Mucosa of gallbladder (tissue), 1 donor: ENCODE measurements at places on chromosomes 6 and 20.

GRCh38 chr6:12185081-12185673 is 105.0 kb upstream of the EDN1 start:
- DNase-seq, result no peak

DNA sequence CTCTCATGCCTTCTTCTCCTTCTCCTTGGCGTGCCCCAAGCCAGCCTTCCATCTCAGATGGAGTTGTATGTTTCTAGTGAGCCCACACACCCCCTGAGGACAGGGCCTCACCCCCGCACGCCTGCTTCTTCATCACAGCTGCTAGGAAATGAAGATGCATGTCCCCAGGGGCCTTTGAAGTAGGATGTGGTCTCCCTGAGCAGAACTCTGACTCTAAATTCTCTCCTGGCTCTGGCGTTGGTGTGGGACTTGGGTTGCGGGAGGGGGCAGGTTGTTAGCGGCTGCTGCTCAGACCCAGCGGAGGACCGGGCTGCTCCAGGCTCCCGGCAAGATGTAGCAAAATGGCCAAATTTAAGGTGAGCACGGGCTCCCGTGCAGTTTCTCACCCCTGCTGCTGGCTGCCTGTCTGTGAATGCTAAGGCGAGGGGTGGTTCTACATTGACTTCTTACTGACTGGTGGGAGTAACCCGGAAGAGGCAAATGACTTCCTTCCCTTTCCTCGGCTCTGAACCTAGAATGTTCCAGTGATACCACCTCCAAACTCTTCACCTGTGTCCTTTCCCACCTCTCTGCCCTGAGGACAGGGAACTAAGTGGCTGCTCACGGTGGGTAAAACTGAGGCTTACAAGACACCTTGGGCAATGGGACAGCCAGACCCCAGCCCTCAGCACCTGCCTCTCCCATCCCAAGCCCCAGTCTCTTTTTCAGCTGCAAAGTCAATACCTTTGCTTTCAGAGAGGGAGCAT is 8.8 kb downstream of the SYNJ2 start:
- no peak for DNase-seq

- no peak for DNase-seq
These were observed 22.8 kb upstream of the GCLC start for GRCh38 chr6:53567701-53568100.

DNA sequence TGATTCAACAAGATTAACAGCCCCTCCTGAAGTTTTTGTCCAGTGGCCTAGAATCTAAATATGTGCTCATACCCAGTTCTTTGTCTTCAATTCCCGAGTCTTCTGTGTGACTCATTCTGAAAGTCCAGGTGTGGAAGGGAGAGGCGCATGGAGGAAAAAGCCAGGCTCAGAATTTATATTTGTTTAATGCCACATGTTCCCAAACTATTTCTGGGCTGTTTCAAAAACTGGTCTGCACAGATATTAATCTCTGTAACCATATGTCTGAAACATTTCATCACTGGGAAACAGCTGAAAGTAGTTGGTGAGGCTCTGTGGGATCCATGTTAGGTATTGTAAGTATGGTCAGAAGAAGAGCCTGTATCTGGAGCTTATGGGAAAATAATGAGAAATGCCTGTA is 266.0 kb downstream of the PAX1 start:
- no peak for DNase-seq

DNA sequence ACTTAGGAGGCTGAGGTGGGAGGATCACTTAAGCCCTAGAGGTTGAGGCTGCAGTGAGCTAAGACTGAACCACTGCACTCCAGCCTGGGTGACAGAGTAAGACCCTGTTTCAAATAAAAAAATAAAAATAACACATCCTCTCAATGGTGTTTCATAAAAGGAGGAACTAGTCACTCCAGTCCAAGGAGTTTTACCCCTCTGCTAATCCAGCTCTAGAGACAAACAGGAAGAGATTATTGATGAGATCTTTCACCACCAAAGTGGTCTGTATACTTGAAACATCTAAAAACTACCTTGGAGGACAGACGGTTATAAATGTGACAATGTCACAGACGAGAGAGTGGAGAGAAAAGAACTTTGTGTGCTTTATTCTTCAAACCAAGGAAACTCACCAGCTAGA is 58.2 kb downstream of the PIGU start:
- no peak for DNase-seq

GRCh38 chr6:14365393-14365792 is 247.8 kb downstream of the CD83 start:
- DNase-seq, result no peak

DNA sequence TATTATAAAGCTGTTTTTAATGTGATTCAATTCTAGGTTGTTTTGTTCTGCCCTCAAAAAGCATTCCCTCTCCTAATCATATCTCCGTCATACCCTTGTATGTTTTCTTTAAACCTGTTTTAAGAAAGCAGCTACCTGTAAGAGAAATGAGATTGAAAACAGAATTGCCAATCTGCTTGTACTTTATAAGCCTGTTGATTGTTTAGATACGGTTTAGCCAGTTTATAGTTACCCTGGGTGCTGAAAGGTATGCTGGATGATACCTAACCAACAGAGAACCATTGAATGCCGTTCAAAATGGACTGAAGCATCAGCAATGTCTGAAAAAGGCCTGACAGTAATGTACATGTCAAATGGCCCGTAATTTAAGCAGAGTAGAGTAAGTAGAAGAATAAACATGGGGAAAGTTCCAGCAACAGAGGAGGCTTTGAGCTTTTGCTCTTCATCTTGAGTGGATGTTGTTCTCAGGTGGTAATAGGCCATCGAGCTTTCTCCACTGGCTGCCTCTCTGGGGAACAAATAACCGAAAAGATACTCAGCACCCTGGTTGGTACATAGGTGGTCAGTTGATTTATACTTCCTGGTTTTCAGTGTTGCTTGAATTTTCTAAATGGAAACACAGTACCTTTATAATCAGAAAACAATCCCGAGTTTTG is 27.5 kb downstream of the PTPN1 start:
- DNase-seq, result no peak

DNA sequence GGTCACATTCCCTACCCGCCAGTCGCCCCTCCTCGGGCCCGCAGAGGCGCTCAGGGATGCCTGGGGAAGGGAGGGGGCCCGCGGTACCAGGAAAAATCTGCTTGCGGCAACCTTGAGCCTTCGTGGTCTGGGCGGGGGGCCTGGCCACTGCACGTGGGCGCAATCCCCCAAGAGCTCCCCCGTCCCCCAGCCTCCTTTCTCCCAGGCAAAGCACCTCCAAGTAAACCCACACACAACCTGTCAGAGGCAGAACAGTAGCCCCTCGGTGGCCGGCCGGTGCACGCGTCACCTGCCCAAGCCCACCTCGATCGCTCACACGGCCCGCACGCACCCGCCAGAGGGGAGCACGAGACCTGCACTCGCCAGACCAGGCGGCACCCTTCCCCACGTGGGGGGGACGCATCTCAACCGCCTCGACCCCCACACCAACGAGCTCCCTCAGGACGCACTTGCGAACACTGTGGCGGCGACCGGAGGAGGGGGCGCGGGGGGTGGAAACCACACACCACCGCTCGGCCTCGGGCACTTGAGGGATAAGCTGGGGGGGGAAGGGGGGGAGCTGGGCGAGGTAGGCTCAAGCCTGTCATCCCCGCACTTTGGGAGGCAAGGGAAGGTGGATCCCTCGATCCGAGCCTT is 1955.7 kb upstream of the DEFB115 start:
- DNase-seq, result no peak

DNA sequence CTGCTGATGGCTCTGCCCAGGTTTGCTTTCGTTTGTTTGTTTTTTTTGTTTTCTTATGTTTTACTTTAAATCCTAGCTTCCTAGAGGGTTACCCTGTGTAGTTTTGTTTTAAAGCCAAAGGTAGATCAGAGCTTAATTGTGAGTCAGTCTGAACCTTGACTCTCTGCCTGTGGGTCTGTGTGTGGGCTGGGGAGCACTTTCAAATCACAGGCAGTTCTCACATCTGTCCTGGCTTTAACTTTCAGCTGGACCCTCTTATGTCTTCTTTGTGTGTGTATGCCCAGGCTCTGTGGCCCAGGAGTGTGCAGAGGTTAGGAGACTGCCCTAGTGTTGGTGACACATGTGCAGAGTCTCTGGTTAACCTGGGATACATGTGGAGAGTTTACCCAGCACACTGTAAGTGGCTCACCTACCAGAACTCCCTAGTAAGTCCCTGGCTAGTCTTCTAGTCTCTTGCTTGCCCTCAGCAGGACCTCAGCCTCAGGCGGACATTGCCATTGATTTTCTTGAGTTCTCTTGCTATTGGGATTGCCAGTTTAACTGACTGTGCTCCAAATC is 19.0 kb downstream of the HIVEP1 start:
- DNase-seq, result no peak

DNA sequence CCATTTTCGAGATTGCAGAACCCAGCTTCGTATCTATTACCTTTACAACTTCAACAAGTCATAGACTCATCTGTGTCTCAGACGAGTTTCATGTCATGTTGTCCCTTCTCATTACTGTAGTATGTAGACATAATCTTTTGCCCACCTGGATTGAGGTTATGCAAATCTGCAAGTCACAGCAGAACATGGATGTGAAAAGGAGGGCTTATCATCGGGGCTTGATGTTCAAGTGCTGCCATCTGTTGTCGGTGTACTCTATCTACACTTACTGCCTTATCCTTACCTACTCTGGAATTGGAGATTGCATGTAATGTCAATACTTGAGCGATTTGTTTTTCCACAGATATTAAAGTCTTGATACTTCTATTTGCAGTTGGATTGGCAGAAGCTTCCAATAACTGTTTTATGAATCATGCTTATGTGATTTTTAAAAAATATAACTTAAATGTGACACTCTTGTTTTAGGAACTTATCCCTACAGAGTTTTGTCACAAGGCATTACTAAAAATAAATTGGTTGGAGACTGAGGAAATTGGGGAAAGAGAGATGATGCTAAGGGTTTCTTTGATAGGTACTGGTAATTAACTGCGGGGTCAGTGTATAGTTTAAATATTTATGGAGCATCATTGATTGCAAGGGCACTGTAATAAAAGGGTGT is 3.0 kb upstream of the GOPC start:
- DNase-seq, result peak; percentile 61

- no peak for DNase-seq
These were observed 27.8 kb downstream of the PRPH2 start for GRCh38 chr6:42694586-42694985.

- no peak for DNase-seq
These were observed 338.4 kb downstream of the ZFAND3 start for GRCh38 chr6:38157905-38158304.

- no peak for DNase-seq
These were observed 80.2 kb upstream of the RNF217 start for GRCh38 chr6:124881898-124882578.

- DNase-seq, result no peak
These were observed 6.8 kb downstream of the TMEM63B start for GRCh38 chr6:44133981-44134711.

GRCh38 chr6:98764373-98764911 is 69.9 kb upstream of the POU3F2 start:
- DNase-seq, result no peak

DNA sequence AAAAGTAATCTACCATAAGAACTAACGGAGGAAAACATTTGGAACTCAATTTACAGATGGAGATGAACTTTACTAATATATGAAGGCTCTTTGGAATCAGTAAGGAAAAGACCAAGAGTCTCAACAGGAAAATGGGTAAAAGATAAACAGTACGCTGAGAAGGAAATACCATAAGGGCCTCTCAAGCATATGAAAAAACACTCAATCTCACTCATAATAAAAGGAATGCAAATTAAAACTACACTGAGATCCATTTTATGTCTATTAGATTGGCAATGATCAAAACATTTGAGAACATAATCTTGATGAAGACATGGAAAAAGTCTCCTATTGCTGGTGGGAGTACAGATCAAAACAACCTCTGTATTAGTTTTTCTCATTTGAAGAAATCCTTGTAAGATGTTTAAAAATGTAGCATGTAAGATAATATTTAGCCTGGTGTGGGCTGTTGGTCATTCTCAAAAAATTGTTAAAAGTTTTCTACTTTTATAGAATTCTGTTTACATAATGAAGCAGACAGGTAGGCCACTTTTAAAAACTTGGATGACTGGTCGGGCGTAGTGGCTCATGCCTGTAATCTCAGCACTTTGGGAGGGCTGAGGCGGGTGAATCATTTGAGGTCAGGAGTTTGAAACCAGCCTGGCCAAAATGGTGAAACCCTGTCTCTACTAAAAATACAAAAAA is 14.5 kb downstream of the REV3L start:
- no peak for DNase-seq

DNA sequence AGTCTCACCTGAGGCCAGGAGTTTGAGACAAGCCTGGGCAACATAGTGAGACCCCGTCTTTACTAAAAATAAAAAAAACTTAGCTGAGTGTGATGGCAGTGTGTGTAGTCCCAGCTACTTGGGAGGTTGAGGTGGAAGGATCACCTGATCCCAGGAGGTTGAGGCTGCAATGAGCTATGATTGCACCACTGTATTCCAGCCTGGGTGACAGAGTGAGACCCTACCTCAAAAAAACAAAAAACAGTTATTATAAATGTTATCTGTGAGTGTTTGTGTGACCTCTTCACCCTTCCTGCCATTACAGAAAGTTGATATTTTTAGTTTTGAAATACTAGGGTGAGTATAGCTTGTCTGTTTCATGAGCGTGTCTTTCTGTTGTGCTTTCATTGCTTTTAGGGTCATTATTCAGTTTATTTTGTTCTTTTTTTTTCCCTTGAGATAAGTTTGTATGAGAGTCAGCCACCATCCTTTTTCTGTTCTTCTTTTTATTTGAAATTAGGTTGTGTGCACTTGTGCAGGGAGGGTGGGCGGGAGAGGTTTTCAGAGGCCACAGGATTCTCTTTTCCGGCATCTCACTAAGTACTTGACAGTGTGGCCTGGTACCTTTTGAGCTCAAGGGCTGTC is 26.2 kb downstream of the CDYL start:
- DNase-seq, result no peak

DNA sequence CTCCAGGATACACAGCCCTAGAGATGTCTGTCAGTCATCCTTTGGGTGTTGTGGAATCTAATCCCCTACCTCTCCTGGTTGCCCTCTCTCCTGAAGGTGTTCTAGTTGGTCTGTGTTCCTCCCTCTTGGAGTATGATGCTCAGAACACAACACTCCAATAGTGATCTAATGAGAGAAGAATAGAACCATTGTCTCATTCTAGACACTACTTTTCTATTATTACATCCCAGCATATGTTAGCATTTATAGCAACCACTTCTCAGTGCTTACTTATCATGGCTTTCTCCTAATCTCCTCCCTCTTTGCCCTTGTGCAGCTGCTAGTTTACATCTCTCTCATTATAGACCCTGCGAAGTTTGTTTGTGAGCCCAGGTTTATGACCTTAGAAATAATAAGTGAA is 109.0 kb downstream of the UNC5CL start:
- no peak for DNase-seq

DNA sequence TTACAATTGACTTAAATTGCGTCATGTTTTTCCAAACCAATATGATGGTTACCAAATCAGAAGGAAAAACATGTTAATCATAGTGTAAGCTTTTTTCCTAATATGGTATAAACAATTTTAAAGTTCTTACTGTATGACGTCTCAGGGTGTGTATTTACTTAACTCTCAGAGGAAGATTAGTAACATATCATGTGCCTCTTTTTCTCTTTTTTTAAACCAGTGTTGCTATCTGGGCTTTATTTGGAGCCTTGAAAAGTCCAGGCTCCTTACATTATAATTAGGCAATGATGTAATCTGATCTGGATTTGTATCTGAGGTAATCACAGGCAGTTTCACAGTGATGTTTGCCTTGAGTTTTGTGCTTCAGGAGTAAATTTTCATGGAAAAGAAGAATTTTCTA is 20.4 kb upstream of the RAB23 start:
- DNase-seq, result no peak

- DNase-seq, result no peak
These were observed 690 bp downstream of the GDAP1L1 start for GRCh38 chr20:44247586-44248409.

- DNase-seq, result no peak
These were observed 108.2 kb downstream of the THBS2 start for GRCh38 chr6:169145496-169145895.

- peak; percentile 86 for DNase-seq
These were observed 7.2 kb downstream of the PYGB start for GRCh38 chr20:25254986-25255680.
